ENCODE measurements at places on chromosomes 1 and 21.

DNA sequence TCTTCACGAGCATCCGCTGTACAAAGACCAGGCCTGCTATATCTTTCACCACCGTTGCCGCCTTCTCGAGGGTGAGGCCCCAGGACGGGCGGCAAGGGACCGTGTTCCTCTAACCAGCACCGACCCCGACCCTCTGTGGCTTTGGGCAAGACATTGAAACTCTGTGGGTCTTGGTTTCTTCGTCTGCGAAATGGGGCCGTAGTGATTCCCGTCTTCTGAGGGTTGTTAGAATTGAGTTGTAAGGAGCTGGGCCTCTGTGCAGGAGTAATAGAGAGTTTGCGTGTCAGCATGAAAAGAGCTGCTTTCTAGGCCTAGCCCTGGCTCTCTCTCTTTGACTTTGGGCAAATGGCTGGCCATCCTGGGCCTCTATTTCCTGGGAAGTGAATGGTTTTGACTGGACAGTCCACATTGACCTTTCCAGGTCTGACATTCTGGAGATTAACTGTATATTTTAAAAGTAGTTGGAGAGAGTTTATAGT is 591 bp downstream of the MRPL37 start:
- peak overlapping the region; percentile 87 for H3K27ac ChIP-seq
- peaks cover 28% of the 10 kb centered on the region for H3K4me1 ChIP-seq
- peak overlapping the region; percentile 94 for H3K4me3 ChIP-seq
- H3K36me3 ChIP-seq: peaks cover 13% of the 10 kb centered on the region
- no peak for DNase-seq

DNA sequence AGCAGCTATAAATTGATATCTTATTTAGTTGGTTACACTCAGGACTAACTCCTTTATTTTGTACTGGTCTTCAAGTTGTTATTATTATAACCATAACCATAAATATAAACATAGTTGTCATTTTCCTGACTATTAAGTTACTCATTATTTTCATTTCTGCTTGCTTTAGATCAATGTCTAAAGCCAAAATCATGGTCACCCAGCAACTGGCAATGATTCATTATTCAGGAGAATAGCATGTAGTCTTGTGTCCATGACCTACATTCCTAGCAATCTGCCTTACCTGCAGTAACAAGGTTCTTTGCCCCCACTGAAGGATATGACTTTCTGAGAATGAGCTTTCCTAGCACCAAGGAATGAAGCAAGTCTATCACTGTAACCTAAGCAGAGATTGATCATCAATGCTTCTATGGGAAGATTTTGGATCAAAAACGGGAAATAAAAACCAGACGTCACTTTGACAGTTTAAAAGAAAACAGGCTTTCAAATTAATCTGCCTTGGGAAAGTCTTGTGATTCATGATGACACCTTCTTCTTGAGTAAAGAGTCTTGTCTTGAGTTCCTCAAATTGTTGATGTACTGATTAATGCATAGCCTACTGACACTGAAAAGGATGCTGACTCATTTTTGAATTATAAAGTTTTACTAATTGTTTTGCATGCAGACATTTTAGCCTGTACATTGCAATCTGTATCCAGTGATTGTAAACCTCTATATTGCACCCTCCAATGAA is 203.3 kb upstream of the IVNS1ABP start:
- no peak overlapping the region for H3K27ac ChIP-seq
- no peaks in the 10 kb centered on the region for H3K27me3 ChIP-seq
- H3K4me3 ChIP-seq: no peak overlapping the region
- no peak for DNase-seq
- no peaks in the 10 kb centered on the region for H3K36me3 ChIP-seq

- no peaks in the 10 kb centered on the region for H3K36me3 ChIP-seq
- H3K27me3 ChIP-seq: no peaks in the 10 kb centered on the region
- H3K27ac ChIP-seq: no peak overlapping the region
- H3K4me3 ChIP-seq: no peak overlapping the region
- DNase-seq: peak; percentile 75
Measured at GRCh38 chr1:3904006-3904842, 4.2 kb upstream of the C1orf174 start.

- no peak overlapping the region for H3K4me3 ChIP-seq
- no peak for DNase-seq
- H3K4me1 ChIP-seq: no peaks in the 10 kb centered on the region
- H3K27ac ChIP-seq: no peak overlapping the region
- peaks cover 6% of the 10 kb centered on the region for H3K27me3 ChIP-seq
- no peaks in the 10 kb centered on the region for H3K36me3 ChIP-seq
Measured at GRCh38 chr1:11594222-11594621, 60.0 kb downstream of the FBXO2 start.

DNA sequence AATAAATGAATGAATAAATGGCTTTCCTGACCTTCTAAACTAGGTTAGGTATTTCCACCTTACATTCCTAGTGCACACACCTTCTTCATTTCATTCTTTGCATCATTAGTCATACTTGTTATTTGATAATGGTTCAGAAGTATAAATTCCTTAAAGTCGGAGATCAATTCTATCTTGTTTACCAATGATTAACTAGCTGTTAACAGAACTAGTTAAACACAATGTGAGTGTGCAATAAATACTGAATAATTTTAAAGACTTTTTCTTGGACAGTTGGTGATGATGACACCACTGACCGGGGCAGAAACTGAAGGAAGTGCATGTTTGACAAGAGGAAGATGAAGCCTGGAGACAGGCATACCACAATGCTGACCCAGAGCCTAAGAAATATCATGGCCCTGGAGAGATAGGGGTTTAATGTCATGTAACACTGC is 207.1 kb upstream of the DEPDC1 start:
- no peak for DNase-seq
- H3K27ac ChIP-seq: no peak overlapping the region
- no peaks in the 10 kb centered on the region for H3K4me1 ChIP-seq
- no peak overlapping the region for H3K4me3 ChIP-seq
- no peaks in the 10 kb centered on the region for H3K27me3 ChIP-seq

GRCh38 chr1:89198081-89198480 is 661 bp downstream of the GBP4 start:
- DNase-seq: no peak
- peaks cover 65% of the 10 kb centered on the region for H3K4me1 ChIP-seq
- no peaks in the 10 kb centered on the region for H3K36me3 ChIP-seq
- H3K4me3 ChIP-seq: peak overlapping the region; percentile 39

GRCh38 chr1:37461698-37462436 is 12.5 kb upstream of the ZC3H12A start:
- H3K27ac ChIP-seq: no peak overlapping the region
- no peaks in the 10 kb centered on the region for H3K4me1 ChIP-seq
- H3K4me3 ChIP-seq: no peak overlapping the region

DNA sequence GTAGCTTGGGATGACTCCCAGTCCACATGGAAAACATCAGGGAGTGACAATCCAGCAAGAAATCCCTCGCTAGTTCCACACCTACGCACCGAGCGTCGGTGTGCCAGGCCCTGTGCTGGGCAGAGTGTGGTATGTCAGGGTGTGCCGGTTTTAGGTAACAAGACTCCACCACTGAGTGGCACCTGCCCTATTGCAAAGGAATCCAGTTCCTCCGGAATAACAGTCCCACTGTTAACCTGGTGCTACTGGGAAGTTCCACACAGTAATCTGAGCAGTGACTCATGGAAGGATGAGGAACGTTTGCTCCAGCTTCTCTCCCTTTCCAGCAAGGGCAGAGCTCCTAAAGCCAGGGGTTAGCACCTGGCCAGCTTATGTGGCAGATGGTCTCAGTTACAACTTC is 14.3 kb downstream of the RNF207 start:
- H3K27me3 ChIP-seq: no peaks in the 10 kb centered on the region
- H3K27ac ChIP-seq: no peak overlapping the region
- H3K36me3 ChIP-seq: peaks cover 35% of the 10 kb centered on the region
- H3K4me1 ChIP-seq: peaks cover 14% of the 10 kb centered on the region

- no peaks in the 10 kb centered on the region for H3K27me3 ChIP-seq
- peak; percentile 60 for DNase-seq
- no peak overlapping the region for H3K27ac ChIP-seq
Measured at GRCh38 chr21:42991992-42992740, 17.8 kb downstream of the PKNOX1 start.

DNA sequence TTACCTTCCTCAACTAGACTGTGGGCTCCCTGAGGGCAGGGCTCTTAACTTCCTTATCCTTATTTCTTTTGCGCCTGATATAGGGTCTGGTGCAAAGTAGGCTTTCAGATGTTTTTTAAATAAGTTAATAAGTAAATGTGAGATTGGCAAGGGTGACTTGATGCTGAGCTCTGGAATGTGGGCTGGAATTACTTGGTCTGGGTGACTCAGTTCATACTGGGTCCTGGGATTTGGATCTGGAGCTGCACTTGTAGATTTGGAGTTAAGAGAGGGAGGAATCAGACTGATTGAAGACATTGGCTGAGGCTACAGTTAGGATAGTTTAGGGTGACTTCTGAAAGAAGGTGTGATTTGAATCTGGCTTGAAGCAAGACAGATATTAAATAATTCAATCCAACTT is 190.9 kb downstream of the GIPC2 start:
- H3K4me3 ChIP-seq: no peak overlapping the region
- no peaks in the 10 kb centered on the region for H3K27me3 ChIP-seq
- H3K27ac ChIP-seq: no peak overlapping the region
- no peak for DNase-seq

DNA sequence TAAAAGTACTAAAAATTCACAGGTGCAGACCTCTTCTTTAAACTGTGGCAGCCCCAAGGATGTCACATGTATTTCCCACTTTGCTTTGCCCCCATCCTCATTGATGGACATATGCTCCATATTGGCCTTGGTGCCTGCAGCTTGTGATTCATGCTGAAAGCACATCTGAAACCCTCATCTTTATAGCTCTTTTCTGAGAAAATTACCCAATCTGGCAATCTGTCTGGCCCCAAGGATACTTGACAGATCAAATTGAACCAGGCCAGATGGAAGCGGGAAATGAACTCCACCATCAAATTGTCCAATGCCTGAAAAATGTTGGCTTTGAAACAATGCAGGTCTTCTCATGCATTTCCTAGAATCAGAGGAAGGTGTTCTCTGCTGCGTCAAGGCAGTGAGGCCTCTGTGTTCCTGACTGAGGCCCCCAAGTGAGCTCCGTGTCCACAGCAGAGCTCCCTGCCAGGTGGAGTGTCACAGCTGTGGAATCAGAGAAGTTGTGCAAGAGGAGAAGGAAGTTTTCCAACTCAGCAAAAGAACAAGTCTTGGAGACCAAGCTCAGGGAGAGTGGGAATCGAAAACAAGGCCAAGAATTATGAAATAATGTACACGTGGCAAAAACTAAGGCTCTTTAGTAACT is 323.7 kb downstream of the PLPP3 start:
- no peak overlapping the region for H3K27ac ChIP-seq
- no peak for DNase-seq
- no peaks in the 10 kb centered on the region for H3K27me3 ChIP-seq
- H3K36me3 ChIP-seq: no peaks in the 10 kb centered on the region

DNA sequence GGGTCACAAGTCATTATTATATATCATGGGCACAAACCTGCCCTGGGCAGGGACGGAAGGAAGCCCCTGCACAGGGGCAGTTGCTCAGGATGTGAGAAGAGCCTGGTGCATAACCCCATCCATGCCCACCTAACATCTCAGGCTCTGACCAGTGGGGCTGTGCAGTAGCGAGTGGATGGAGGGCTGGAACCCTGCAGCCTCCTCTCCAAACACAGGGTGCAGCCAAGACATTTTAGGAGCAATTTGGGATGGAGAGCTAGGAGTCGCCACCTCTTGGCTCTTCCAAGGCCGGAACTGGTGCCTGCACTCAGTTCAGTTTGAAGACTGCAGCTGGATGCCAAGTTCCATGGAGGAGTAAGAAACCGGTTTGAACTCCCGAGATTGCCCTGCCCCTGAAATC is 2.8 kb downstream of the MX1 start:
- H3K36me3 ChIP-seq: peaks cover 64% of the 10 kb centered on the region
- peaks cover 11% of the 10 kb centered on the region for H3K4me1 ChIP-seq
- DNase-seq: no peak
- no peak overlapping the region for H3K27ac ChIP-seq
- H3K27me3 ChIP-seq: no peaks in the 10 kb centered on the region

DNA sequence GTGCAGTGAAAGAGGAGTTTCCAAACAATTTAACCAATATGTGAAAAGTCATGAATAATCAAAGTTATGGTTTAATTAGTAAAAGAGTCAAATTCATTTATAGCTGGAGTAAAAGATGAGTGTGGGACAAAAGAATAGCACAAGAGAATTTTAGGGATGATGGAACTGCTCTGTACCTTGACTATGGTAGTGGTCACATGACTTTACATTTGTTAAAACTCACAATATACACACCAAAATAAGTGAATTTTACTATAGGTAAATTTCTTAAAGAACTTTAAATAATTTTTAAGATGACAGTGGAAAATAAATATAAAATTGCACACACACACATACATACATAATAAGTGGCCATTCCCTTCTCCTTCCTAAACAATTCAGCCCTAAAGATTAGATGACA is 13.6 kb downstream of the CDC42BPA start:
- H3K27me3 ChIP-seq: no peaks in the 10 kb centered on the region
- no peak overlapping the region for H3K27ac ChIP-seq
- H3K36me3 ChIP-seq: no peaks in the 10 kb centered on the region
- H3K4me3 ChIP-seq: no peak overlapping the region

DNA sequence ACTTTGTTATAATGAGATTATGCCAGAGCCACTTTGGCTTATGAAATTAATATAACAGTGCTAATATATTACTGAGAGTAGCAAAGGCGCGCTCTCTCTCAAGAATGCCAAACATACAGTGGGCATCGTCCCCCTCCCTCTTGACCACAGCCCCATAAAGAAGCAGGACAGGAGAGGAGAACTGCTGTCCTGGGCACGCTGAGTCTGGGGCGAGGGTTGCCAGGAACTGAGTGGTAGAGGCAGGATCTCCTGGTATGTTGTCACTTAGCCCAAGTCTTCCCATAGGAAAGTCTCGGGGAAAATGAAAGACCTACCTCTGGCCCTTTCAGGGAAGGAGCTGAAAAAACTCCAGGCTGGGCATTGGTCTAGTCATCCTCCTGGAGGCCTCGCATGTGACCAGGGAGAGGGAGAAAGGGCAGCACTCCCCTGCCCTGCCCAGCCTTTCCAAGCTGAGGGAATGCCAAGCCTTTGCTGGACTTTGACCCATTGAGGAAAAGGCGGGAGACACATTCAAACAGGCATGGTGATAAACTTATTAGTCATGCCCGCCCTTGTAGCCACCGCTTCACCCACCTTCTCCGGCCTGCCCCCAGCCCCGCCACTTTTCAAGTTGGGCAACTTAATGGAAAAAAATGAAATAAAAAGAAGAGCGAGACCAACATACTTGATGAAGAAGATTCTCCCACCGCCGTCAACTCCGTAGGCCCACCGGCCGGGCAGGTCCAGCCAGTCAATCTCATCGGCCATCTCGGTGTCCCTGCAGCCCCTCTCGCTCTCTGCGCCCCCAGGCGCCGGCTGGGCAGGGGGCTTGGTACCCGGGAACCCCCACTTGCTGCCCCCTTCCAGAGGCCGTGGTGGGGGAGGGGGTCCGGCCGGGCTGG is 17.4 kb upstream of the PLEKHA6 start:
- H3K4me3 ChIP-seq: peak overlapping the region; percentile 39
- H3K27me3 ChIP-seq: peaks cover 10% of the 10 kb centered on the region
- peaks cover 20% of the 10 kb centered on the region for H3K4me1 ChIP-seq
- no peak for DNase-seq

DNA sequence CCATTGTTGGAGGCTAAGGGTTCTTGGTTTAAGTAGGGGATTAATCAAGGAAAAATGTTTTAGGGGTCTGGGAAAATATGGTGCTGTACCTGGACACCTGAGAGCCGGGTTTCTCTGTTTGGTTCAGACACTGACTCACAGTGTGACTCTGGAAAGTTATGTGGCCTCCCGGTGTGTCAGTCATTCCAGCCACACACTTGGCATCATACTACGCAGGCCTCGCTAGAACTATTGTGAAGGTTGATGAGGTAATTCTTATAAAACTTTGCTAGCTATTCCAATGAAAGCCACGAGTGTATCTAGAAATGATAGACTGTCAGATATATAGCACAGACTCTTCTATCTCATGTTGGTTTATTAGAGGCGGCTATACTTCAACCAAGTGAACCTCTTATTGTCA is 4.8 kb upstream of the CAMSAP2 start:
- H3K4me1 ChIP-seq: no peaks in the 10 kb centered on the region
- no peak for DNase-seq
- H3K36me3 ChIP-seq: no peaks in the 10 kb centered on the region
